MV-4-11 (cell line): ENCODE measurements at places on chromosomes 12 and 14.

DNA sequence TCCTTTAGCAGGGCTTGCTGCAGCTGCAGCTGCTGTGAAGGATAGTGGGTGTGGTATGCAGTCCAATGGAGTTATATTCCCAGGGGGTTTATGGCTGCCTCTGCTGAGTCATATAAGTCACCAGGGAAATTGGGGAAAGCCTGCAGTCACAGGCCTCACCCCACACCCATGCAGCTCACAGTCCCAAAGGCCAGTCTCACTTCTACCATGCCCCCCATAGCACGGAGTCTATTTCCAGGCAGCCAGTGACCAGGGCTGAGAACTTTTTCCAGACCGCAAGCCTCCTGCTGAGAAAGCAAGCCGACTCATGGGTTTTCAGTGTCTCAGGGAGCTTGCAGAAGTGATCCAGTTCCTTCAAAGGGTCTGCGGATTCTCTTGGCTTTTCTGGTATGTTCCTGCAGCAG lies 322.4 kb upstream of the CLEC14A start:
- DNase-seq: no peak

- DNase-seq: no peak
These were observed 121.5 kb upstream of the SFSWAP start for GRCh38 chr12:131589221-131589897.

- DNase-seq: no peak
These were observed 1.7 kb downstream of the KCNH3 start for GRCh38 chr12:49540229-49541139.

- DNase-seq: peak; percentile 34
These were observed 6.8 kb upstream of the TESPA1 start for GRCh38 chr12:54991161-54991990.

DNA sequence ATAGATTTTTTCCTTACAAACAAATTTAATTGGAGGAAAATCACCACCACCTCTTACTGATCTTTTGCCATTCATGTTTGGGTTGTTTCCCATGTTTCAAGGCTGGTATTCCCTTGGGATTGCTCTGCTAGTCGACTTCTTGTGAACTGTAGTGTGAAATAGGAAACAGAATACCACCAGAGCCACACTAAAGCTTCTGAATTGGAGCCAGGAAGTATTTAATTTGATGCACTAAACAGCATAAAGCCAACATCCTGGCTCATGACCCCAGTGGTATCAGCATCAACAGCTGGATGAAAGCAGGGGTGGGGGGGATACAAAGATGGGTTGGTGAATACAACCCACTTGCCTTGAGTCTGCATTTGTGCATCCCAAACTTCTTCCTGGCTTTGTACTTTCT lies 127.5 kb downstream of the TBC1D30 start:
- no peak for DNase-seq

- DNase-seq: no peak
These were observed 57.5 kb downstream of the MSRB3 start for GRCh38 chr12:65335981-65336380.

GRCh38 chr12:53862206-53862605 lies 76.4 kb upstream of the HOXC13 start:
- no peak for DNase-seq

DNA sequence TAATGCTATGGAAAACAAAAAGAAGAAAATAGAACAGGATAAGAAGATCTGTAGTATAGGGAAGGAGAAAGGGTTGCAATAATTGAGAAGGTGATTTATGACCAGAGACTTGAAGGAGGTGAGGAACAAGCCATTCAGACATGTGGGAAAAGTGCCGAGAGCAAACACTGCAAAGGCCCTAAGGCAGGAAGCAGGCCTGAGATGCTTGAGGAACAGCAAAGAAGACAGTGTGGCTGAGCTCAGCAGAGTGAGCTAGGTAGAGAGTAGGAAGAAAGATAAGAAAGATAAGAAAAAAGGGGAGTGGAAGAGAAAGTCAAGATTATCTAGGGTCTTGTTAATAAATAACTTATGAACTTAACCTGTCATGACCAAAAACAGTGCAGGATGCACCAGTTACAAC lies 671.8 kb downstream of the RPS29 start:
- no peak for DNase-seq

DNA sequence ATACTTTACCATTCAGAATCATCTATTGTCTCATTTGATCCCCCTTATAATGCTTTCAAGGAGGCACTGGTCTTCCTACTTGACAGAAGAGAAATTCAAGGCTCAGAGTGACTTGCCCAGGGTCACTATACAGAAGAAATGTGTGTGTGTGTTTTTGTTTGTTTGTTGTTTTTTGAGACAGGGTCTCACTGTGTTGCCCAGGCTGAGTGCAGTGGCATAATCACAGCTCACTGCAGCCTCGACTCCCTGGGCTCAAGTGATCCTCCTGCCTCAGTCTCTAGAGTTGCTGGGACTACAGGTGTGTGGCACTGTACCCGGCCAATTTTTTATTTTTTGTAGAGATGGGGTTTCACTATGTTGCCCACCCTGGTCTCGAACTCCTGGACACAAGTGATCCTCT lies 22.9 kb downstream of the IRF2BPL start:
- no peak for DNase-seq

DNA sequence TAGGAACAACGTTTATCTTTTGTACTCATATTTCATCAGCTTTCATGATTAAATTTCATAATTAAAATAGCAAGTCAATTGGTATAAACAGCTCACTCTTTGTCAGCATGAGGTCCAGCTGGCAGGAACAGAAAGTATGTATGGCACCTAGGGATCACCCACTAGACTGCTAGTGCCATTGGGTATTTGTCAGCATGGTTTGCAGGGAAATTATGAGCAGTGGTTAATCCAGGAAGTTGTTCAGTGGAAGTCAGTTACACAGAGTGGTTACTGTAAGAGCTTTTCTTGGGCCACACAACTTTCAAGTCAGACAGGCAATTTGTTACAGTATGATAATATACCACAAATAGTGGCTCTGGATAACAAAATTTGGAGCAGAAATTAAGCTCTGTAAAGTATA lies 340.3 kb upstream of the RGS6 start:
- DNase-seq: peak; percentile 89

DNA sequence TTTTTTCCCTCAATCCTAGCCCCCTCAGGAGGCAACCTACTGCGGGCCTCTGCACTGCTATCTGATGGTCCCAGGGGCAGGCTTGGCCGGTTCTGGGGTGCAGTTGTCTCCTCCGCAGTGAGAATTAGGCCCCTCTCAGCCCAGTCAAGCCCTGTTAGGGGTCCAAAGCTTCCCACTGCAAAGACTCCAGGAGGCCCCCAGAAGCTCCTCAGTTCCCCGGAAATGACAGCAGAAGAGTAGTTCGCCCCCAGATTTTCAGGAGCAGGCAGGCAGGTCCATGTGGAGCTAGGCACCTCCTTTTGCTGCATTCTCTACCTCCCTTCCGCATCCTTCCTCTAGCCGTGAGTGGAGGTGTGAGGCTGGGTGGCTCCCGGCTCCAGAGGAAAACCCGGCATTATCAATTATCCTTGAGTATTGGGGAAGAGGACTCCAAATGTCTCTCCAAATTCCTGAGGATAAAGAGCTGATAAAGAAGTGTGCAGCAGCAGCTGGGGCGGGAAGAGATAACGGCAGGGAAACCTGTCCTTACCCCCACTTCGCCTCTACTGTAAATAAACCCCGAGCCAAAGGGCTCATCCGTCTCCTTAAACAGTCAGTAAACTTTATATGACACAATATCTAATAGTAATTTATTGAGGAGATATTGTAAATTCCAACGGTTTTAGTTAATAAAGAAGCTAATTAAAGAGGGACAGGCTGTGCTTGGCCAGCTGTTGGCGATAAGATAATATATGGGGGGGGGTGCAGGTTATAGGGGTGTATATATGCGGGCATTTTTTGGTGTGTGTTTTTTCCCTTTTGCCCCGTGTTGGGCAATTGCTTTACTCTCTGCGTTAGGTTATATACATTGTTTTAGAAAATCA lies 641 bp upstream of the HOXC12 start:
- DNase-seq: no peak

DNA sequence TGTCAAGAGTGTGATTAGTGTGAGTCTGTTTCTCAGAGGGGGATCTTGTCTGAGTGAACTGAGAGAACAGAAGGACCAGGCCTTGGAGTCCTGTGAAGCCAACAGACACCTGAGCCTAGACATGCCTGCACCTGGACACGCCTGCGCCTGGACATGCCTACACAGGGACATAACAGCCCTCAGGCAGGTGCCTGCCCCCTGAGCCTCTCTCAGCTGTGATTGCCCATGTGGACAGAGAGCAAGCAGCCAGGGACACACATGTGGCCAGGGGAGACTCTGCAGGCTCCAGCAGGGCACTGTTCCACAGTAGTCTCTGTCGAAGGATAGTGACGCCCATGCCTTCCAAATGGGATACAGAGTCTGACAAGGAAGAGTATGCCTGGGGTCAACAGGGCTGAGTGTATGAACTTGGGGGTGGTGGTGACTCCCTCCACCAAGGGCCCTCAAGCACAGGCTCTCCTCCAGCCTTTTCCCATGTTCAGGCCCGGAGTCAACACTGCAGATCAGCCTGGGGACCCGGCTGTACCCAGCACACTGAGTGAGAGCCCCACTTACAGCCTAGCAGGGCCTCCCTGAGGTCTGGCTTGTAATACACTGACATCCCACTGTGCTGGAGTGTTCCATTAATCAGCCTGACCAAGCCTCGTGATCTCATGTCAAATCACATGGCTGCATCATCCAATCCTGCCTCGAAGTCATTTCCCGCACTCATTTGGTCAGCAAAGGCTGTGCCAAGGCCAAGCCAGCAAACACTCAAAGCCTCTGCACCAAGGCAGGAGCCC lies 173.0 kb downstream of the CALM1 start:
- DNase-seq: no peak

DNA sequence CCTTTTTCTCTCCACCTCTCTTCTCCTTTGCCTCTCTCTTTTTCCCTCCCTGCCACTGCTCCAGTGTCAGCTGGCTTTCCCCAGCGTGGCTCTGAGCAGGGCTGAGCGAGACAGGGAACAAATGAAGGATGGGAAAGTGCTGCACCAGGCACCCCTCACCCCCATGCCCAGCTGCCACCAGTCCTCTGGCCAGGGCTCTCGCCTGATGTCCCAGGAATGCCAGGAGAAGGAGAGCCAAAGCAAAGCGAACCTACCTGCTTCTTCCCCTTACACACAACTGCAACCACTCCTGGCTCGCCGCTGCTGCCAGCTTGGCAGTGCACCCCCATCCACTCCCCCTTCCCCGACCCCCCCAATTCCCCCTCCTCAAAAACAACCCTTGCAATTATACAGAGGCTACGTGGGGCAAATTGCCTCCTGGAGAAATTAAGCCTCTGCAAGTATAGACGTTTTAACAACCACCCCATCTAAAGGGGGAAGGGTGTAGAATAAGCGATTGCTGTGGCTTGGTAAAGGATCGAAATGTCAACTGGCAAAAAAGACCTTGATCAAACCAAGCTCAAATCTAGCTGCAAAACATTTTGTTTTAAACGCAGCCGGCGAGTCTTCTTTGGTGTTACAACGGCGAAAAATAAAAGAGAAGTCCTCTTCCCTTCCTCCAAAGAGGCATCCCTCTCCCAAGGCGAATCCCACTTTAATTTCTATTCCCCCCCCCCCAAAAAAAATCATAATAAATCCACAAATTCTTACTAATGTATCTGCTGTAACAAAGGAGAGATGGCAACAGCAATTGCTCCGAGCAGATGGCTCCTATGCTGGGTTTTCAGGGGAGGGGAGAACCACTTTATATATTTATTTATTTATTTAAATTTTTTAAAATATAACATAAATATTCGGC lies 2.9 kb downstream of the BCL11B start:
- no peak for DNase-seq

GRCh38 chr14:48023881-48024280 lies 348.5 kb upstream of the MDGA2 start:
- peak; percentile 51 for DNase-seq

GRCh38 chr14:61063461-61063860 lies 82.4 kb downstream of the SLC38A6 start:
- no peak for DNase-seq
